ENCODE measurements at places on chromosomes 6 and 20.

DNA sequence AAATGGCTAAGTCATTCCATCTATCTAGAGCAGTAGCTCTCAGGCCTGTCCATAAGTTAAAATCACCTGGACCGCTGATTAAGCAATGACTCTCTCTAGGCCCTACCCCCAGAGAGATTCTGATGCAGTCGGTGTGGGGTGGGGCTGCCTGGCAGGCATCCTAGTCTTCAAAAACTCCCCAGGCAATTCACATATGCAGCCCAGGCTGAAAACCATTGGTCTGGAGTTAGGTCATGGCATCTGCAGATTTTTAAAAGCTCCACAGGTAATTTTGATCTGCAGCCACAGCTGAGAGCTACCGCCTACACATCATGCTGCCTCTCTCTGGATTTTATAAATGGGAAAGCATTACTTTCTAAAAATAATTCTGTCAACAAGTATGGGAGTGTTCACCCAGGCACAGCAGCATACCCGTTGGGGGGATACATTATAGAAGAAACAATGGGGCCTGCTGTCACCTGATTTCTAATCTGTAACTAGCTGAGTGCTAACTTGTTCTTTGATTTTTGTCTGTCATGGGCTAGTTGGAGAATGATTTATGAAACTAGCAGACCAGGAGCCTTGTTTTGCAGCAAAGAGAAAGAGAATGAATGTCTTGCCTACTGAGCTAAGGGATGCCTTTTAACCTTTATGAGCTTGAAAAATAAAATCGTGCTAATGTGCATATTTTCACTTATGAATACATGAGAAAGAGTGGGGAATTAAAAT is 44.1 kb upstream of the ATXN1 start:
- DNase-seq, result no peak

- no peak for DNase-seq
Observed at GRCh38 chr6:5506149-5506548, 244.8 kb downstream of the FARS2 start.

DNA sequence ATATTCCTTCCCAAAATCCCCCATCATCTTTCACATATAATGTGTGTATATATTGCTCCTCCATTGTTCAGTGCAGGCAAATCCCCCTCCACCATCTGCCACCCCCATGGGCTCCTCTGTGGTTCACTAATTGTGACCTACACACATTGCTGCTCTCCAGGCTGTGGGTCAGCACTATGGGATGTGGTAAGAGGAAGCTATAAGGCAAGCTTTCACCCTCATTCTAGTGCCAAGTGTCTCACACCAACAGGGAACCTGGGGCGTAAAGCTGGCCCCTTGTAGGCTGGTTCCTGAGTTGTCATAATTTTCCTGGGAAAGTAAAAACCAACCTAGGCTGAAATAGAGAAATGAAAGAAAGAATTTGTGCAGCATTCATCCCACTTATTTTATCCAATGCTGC is 16.8 kb downstream of the FKBP1A start:
- DNase-seq, result no peak

DNA sequence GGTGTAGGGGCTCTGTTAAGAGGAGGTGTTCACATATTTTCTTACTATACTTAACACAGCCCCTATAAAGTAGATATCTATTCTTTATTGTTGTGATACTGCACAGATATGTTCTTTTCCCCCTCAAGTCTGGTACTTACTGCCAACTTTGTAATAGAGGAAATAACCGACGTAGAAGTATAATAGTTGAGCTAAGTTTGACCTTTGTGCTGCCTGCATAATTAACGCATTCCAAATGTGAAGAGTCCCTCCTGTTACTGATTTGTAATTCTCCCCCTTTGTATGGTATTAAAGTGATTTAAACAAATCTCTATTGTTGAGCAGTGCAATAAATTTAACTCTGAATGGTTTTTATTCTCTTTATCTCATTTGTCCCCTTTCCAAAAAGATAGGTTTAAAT is 39.0 kb downstream of the PHF3 start:
- no peak for DNase-seq

GRCh38 chr6:42974919-42975505 is 4.0 kb downstream of the PEX6 start:
- DNase-seq, result no peak

DNA sequence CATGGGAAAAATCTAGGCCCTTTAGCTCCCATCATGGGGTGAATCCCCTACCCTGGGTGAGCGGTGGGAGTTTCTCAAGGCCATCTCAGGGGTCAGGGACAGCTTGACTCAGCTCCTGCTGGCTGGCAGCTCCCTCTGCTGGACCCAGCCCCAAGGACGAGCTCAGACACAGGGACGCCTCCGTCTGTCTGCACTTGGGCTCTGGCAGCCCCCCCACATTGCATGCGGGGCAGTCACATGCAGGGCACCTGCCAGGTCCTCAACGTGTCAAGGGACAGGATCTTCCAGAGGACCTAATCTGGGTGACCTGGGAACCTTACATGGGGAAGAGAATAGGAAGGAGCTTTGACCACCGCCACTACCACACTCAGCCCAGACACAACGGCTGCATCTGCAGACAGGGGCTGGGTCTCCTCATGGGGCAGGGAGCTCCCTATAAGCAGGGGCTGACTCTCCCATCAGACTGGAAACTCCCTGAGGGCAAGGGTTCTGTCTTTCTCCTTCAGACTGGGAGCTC is 173.4 kb downstream of the MRPL14 start:
- DNase-seq, result no peak

- DNase-seq, result no peak
Observed at GRCh38 chr20:61322151-61322865, 70.2 kb downstream of the CDH4 start.

Measured in stimulated activated CD8-positive, alpha-beta memory T cell treated with anti-CD3 and anti-CD28 coated beads, Interleukin-7, amount 100 ng/mL, for 1 hour (primary cell).